Stimulated activated CD4-positive, alpha-beta T cell treated with anti-CD3 and anti-CD28 coated beads, Interleukin-12 subunit alpha, Interleukin-12 subunit beta, amount 100 ng/mL, for 24 hours (primary cell): ENCODE measurements at places on chromosomes 7 and 10.

DNA sequence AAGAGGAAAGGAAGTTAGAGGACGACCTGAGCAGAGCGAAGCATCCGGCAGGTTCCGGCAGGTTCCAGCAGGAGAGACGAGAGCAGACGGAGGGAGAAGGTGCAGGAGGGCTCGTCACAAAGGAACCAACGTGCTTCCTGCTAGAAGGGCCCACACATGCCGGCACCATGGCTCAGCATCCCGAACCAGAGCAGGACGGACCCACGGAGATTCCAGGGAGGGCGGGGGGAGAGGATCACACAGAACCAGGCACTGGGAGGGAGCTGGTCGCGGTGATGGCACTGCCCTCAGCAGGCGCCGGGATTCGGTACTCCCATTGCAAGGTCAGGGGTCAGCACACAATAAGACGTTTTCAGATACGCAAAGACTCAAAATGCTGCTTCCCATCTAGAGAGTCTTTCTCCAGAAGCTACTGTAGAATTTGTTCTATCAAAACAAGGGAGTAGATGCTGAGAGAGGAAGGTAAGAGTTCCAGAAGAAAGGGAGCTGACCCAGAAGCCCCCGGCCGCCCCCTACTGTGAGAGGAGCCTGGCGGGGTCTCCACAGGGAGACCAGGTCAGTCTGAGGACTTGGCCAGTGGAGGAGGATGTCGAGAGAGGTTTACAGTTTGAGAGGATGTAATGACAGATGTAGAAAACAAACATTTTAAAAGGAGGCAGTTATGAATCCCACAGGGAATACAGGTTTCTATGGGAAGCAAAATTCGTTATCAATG, 23.6 kb upstream of the PWWP2B start:
- DNase-seq, result no peak

- no peak for DNase-seq
Observed at GRCh38 chr7:82926477-82926876, 236.2 kb downstream of the PCLO start.

GRCh38 chr7:117829450-117830117, 43.7 kb downstream of the CTTNBP2 start:
- no peak for DNase-seq

- DNase-seq, result no peak
Observed at GRCh38 chr7:157005456-157006204, 4.8 kb downstream of the MNX1 start.

DNA sequence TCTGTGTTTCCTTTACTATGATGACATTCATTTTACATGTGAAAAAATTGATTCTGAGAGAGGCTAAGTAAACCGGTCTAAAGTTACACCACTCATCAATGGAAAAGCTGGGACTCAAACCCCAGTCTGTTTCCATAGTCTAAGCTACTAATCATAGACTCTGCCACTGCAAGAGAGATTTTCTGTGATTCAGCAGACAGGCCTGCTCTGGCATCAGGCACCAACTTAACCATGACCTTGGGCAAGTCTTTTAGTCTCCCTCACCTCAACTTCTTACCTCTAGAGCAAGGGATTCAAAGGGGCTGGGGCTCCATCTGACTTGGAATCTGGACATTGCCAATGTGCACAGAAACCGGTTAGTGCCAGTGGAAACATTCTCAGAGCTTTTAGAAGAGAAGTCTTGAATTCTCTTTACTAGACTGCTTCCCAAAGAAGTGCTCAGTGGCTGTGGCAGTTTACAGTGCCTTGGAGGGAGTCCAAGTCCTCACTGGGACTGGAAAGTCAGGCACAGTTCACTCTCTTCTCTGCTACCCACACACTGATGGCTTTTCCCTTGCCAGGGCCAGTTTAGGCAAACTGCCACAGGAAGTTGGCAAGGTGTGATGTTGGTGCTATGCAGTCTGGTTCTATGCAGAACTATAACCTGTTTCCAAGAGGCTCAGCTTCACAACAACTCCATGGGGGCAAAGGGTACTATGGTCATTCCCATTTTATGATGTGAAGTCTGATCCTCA, 4.5 kb upstream of the BLNK start:
- no peak for DNase-seq
